ENCODE measurements at places on chromosomes 4 and X.
A peak's percentile ranks its signal among the peaks of the same experiment; 100 is the strongest.

GRCh38 chrX:109632906-109633504 lies 8.0 kb upstream of the KCNE5 start:
- peak; percentile 3 for DNase-seq

DNA sequence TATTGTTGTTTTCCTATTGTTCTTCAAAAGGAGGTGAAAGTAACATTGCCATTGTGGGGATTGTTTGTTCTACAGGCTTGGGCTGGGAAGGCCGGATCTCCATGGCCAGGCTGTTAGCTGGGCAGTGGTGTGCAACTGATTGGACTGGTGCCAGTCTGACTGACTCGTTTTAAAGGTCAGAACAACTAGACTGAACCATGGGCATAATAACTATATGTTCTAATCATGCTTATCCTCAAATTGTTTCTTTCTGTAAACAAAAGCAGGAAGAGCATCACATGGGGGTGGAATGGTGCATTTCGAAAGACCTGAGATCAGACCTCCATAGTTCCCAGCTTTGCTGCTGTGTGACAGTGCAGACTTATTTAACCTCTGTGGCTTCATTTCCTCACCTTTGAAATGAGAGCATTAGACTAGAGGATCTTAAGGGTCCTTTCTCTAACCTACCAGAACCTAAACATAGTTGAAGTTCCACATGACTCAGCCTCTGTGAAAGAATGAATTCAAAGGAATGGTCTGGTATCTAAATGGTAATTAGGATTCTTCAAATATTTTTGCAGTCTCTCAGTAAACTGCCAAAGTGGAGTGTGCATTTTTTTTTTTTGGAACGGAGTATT lies 66.7 kb upstream of the PGRMC2 start:
- DNase-seq, result peak; percentile 4

DNA sequence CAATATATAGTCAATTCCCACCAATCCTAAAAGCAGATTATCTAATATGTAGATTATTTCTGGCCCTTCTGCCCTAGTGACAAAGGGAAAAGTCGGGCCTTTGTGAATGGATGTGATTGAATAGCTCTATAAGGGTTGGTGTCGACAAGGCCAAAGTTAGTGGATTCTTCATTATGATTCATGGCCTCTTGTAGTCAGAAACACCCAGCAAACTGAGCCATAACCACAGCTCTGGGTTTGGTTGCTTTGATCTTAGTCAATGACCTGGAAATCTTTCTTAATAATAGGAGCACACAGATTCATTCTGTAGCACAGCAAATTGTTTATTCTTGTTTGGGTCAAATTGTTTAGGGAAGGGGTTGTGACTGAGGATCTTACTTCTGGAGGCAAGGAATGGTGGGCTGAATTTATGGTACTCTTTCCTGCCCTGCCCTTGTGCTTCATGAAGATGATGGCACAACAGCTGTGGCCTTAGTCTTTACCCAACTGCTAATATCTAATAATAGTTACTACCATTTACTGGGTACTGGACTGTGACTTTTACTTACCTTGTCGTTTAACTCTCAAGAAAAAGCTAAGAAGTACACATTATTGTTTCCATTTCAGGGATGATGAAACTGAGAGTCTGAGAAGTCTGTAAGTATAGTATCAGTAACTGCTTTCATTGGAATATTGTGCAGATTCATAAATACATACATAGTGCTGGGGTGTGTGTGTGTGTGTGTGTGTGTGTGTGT lies 74.0 kb downstream of the AFF2 start:
- no peak for DNase-seq

- no peak for DNase-seq
Measured at GRCh38 chr4:1862055-1862911, 6.3 kb upstream of the LETM1 start.

GRCh38 chr4:105192474-105192873 lies 45.8 kb downstream of the TET2 start:
- DNase-seq, result no peak

- peak; percentile 24 for DNase-seq
Measured at GRCh38 chr4:20393486-20394100, 141.9 kb downstream of the SLIT2 start.

DNA sequence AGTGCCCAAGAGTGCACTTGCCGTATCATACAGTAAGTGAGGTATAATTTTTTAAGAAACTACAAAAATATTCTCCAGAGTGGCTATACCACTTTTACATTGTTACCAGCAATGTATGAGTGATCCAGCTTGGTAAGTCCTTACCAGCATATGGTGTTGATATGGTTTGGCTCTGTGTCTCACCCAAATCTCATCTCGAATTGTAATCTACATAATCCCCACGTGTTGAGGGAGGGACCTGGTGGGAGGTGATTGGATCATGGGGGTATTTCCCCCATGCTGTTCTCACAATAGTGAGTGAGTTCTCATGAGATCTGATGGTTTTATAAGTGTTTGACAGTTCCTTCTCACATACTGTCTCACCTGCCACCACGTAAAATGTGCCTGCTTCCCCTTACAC lies 44.8 kb downstream of the RBMX start:
- DNase-seq, result no peak

DNA sequence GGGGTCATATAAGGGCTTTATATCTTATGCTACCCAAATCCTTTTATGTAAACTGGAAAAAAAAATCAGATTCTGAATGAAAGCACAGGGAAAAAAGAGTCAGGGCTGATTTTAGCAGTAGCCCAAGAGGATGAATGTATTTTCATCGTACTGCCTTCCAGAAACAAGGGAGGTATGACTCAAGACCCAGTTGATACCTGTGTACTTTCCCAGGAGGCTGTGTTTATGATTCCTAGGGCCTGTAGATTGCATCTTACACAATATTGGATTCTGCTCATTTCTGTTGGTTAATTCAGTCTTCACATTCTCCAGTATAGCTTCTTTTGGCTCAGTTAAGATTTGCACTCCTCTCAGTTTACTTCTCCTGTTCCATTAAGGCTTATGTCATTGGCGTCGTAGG lies 127.9 kb upstream of the LIMCH1 start:
- DNase-seq, result no peak

Measured in NCI-H1092 treated with DMSO at 0.1 percent for 48 hours (cell line).